ENCODE measurements at places on chromosomes 2 and 18.

DNA sequence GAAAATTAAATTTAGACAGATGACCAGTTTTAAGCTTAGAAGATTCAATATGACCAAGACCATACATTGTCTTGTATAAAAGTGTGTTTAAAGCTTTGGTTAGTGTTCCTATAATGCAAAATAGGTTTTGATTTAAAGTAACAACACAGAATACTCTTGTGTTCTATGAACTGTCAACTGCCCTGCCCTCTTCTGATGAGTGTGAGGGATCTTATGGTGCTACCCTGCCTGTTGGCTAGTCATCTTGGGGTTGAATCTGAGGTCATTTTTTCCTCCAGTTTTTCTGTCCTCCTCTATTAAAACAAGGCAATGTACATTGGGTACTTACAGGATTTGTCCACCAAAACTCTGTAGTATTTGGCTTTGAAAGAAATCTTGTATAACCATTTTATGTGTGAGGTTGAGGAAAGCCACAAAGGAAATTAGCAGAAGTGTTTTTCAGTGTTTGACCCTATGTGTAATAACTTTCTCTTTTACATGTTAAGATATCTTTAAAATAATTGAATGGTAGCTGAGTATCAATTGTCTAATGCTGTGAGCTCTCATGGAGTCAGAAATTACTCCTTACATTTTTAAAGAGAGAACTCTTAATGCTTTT is 129.1 kb downstream of the SPTBN1 start:
- no peak for DNase-seq

DNA sequence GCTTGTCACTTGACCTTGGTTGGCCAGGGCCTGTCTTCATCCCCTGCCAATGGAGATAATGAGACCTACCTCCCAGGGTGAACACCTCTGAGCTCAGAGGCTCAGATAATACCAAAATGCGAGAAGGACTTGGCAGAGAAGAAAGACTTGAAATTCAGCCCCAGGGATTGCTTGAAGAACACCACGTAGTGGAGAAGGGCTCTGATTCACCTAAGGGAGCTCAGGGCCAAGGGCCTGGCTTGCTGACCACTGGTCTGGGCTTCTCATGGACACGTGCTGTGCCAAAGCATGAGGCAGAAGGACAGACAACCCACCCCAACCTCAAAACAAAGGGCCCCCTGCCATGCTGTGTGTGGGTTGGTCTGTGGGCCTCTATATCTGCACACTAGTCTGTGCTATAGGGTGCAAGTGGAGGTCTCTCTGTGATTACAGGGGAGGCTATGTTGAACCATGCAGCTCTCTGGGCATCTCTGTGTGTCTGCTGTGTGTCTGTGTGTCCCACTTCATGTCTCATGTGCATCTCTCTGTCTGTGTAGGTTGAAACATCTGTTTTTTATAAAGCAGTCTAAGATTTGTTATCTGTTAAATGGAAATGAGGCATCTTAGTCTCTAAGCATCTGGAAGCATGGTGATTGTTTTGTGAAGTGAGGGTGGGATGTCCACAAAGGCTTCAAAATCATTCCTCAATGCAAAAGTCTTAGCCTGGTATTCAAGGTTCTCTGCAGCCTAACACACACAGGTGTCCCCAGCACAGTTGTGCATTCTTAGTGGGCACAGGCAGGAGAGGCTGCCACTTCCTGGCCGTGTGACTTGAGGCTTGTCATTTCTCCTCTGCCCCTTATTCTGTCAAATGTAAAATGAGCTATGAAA is 61.0 kb upstream of the EPAS1 start:
- DNase-seq, result no peak

DNA sequence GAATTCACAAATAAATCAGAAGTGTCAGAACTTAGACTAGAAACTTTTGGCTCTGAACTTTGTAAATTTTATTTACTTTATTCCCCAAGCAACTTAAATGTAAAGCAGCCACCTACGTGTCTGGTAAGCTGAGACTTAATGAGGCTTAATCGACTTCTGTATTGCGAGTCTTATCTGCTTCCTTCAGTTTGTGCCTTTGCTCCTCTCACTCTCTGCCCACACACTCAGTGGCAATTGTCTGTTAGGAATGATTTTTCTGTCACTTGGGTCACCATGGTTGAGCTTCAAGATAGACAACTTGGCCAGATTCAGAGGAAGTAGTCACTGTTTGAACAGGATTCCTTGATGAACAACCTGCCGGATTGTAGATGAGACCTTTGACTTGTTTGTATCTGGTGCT is 691.4 kb upstream of the FSHR start:
- DNase-seq, result no peak

GRCh38 chr2:225670111-225670974 is 270.8 kb downstream of the NYAP2 start:
- peak; percentile 40 for DNase-seq

- DNase-seq, result no peak
Measured at GRCh38 chr2:222569826-222570225, 86.1 kb downstream of the FARSB start.

Measured in pons (tissue), 1 donor.